ENCODE measurements at places on chromosomes 12 and 14.

DNA sequence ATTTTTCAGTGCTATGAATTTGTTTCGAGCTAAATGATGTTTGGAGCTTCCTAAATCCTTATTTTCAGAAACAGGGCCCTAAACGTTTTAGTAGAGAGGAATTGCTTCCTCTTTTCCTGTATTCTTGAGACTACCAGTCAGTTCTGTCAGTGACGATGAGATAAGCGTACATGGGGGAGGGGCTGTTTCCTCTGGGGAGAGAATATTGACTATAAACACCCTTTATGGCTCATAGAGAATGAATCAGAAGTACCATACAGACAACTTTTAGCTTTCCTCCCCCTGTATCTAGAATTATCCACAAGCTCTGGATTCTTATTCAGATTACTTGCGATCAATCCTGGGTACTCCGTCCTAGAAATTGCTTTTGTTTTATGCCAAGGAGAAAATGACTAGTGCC, 5.1 kb downstream of the TBK1 start:
- no peak for DNase-seq

- no peak for DNase-seq
Observed at GRCh38 chr14:81312289-81312876, 87.7 kb downstream of the STON2 start.

DNA sequence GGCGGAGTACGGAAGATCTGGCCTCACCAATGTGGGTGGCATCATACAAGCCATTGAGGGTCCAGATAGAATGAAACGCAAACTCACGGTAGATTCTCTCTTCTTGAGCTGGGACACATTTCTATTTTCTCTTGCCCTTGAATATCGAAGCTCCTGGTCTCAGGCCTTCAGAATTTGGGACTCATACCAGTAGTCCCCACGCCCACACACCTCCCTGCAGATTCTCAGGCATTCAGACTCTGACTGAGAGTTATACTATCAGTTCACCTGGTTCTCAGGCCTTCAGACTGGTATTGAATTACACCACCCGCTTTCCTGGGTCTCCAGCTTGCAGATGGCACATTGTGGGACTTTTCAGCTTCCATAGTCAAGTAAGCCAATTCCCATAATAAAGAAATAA, 37.8 kb downstream of the EIF2S3B start:
- no peak for DNase-seq

GRCh38 chr12:106068296-106068695, 70.5 kb downstream of the NUAK1 start:
- DNase-seq = no peak

GRCh38 chr12:106328735-106329134, 26.2 kb downstream of the TCP11L2 start:
- no peak for DNase-seq

- no peak for DNase-seq
Observed at GRCh38 chr14:74763803-74764531, 851 bp downstream of the YLPM1 start.

- DNase-seq = no peak
Observed at GRCh38 chr12:95663525-95663924, 112.2 kb upstream of the USP44 start.

GRCh38 chr12:103809154-103809553, 31.9 kb downstream of the NT5DC3 start:
- no peak for DNase-seq

DNA sequence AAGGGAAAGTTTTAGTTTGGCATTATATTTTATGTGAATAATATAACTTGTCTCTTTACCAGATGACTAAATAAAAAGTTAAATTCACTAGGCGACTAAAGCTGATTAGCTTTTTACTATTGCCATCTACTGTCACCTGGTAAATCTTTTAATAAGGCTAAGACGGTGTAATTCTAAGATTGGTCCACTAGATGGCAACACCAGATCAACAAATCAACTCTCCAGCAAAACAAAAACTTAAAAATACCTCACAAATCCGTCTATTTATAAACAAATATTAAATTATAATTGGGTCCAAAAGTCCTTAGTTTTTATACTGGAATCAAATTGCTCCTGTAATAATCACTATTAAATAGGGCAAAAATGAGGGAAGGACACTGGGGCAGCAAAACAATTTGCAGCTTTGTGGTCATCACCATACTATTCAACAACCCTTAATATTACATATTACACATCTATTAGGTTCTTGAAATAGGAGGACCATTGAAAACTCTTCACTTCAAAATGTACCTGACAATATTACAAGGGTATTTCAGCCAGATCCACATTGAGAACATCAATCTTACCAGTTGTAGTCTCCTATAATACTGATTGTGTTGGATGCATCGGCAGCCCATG, 47.9 kb downstream of the GALC start:
- DNase-seq = peak; percentile 1

DNA sequence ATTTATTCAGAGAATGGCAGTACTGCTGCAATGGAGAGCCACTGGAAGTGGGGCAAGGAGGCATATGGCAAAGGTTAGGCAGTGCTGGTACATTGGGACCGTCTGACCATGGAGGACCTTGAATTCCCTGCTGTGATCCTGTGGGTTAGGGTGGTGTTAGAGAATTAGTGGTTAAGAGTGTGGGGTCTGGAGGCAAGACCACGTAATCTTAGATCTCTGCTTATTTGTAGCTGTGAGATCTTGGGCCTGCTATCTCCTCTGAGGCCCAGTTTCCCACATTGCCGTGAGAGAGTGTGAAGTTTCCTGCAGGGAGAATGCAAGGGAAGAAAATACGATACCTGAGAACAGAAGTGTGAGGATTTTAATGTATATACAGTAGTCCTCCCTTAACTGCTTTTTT, 147.7 kb downstream of the ERC1 start:
- no peak for DNase-seq

DNA sequence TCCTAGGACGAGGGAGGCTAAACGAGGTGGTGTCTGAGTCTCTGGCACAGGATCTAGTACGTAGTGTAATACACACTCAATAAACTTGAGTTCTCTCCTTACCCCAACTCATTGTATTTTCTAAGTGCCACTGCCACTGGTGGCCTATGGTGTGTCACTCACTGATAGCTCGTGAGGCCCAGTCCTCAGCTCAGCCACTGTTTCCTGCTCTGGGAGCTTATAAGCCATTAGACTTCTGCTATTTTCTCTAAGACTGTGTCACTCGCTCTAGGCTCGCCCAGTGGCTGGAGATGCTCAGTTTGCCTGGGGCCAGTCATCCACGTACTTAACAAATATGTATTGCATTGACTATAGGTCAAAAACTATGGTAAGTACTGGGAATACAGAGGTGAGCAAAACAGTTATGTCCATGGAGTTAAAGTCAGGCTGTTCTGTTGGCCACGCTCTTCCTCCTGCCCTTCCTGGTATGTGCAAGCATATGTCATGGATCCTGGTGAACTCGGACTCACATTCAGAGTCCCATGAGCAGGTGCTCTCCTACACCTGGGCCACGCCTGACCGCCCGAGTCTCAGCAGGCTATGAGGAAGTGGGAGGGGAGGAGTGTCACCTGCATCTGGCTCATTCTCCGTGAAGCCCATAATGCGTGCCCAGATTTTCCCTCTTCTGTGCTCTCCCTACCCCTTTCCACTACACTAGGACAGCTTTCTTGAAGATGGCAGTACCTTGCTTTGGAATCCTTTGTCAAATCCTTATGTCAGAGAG, 41.6 kb downstream of the DEGS2 start:
- no peak for DNase-seq

DNA sequence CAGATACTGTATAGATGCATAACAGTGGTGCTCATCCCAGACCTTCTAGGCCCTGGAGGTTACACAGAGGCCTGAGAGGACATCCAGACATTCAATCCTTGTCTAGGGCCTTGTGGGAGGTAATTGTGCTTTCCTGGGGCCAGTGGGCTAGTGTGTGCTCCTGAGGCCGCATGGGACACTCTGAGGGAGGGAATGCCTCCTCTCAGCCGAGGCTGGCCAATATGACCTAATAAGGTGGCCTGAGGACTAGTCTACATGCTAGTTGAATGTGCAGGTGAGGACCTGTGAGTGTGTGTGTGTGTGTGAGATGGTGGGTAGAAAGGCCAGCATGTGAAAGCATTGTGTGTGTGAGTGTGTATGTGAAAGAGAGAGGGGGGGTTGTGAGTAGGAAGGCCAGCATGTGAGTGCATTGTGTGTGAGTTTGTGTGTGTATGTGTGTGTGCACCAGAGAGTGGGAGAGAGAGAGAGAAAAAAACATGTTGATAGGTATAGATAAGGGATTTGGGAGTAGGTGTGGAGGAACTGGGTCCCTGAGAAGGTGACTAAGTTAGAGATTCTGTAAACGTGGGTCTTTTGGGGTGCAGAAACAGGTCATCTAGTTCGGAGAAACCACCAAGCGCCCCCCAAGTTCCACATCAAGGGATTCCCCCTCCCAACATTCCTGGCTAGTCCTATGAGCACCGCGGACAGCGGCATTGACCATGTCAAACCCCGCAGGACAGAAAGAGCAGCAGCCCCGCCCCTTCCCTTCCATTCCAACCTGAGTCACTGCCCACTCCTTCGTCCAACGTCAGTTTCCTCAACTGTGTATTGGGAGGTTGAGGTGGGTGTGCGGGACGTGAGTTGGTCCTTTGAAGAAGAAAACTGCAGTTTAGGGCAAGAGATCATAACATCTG, 9.7 kb upstream of the KRT81 start:
- no peak for DNase-seq

GRCh38 chr12:124172636-124173035, 122.3 kb upstream of the RFLNA start:
- no peak for DNase-seq

DNA sequence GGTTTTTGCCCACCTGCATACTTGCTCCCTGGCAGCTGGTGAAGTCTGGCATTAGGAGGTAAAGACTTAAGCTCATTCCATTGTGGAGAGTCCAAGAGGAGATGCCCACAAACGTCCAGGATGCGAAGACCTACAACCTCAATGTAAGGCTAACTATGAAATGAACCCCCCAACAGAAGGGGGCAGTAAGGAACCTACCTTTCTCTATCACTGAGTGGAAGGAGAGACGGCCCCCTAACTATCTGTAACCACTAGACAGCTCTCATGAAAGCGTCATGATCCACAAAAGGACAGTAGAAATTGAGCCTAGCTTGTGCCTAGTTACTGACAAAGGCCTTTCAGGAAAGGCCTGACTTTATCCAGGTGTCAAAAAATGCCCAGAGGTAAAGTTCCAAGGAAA, 55.3 kb downstream of the ZFYVE21 start:
- DNase-seq = no peak

DNA sequence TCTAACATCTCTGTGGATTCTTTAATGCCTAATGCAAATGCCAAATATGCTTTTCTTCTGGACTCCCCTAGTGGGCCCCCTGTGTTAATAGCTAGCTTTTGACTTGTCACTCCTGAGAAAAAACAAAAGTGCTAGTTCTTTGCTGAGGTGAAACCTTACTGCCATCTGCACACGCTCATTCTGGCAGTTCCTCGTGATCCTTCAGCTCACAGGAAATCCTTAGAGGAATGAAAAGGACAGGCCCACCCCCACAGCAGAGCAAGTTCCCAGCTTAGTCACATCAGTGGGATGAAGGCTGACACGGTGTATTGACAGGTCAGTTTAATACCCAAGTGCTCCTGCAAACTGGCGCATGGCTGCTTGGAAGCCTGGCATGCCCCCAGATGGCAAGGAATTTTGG, 165.1 kb upstream of the ATP2B1 start:
- no peak for DNase-seq

DNA sequence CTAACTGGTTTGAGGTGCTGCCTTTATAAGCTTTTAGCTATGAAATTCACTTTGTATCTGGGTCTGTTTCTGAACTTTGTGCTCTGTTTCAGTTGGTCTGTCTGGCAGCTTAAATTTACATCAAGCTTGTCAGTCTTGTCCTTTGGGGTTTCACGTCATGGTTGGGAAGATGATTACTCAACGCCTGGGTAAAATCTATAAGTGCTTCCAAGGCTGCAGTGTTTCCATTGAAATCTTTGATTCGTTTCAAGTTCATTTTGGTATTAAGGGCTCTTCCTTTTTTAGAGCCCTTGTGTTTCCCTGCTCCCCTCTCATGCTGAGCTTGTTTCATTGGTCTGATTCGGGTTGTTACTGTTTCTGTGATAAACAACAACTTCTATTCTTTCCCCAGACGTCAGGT, 58.2 kb downstream of the FBXW8 start:
- DNase-seq = no peak

- DNase-seq = no peak
Observed at GRCh38 chr12:121181181-121181580, 28.7 kb upstream of the P2RX4 start.

DNA sequence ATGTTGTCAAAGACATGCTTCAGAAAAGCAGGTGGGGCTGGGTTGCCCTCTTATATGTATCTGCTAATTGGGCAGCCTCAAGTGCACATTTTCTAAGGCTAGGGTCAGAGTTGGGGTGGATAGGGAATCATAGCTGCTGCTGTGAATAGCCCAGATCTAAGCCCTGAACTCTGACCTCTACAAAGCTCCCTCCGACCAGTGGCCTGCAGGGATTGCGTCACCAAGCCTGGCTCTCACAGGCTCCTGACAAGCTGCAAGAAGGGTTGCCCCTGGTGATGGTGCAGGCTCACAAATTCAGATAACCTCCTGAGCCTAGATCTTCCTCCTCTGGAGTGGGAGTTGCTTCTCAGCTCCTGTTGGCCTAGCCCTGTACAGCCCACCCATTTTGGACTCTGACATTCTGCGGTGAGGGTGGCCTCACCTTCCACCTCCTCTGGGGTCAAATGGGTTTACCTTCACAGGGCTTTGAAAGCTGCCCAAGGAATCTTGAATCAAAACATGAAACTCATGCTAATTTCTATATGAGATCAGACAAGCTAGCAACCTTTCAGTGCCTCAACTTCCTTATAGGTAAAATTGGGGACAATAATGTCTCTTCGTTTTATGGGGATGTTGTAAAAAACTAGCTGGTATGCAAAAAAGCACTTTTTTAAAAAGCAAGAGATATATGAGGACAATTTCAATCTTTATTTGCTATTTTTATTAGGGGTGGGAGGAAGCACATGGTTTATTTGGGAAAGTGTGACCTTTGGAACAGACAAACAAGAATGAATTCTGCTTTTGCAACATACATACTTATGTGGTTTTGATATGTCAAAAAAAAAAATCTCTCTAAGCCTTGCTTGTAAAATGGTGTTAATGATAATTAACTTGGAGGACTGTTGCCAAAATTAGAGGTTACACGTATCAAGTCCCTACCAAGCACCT, 4.9 kb upstream of the SUSD6 start:
- no peak for DNase-seq

- no peak for DNase-seq
Observed at GRCh38 chr14:24249230-24250021, 7.0 kb upstream of the TINF2 start.

DNA sequence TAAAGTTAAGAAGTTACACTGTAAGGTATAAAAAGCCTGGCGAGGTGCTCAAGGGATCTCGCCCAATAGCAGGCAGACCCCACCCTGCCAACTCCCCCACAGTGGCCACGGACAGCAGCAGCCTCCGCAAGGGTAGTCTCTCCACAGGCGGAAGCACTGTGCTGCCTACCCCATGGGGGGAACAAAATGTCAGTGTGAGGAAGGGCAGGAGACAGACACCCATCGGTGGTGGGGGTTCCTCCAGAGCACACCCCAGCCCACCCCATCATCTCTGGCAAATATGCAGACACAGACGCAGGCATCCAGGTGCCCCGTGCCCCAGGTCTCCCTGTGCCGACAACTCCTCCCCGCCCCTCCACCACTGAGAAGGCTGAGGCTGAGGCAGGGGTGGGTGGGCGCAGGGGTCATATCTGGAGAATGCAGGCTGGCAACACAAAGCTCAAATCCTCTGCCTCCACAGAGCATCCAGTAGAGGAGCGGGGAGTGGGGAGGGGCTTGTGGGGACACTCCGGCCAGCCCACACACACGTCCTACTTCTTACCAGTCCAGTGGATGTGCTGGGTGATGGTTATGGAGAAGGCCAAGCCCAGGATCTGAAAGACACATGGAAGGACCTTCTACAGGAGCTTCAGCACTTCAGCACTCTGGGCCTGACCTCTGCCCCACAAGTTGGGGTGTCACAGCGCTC, 68.3 kb upstream of the DDX11 start:
- no peak for DNase-seq

GRCh38 chr12:101181776-101182175, 28.3 kb downstream of the SLC5A8 start:
- DNase-seq = no peak
